Sigmoid colon (tissue), 7 donors: ENCODE measurements at places on chromosomes 7 and 10.

DNA sequence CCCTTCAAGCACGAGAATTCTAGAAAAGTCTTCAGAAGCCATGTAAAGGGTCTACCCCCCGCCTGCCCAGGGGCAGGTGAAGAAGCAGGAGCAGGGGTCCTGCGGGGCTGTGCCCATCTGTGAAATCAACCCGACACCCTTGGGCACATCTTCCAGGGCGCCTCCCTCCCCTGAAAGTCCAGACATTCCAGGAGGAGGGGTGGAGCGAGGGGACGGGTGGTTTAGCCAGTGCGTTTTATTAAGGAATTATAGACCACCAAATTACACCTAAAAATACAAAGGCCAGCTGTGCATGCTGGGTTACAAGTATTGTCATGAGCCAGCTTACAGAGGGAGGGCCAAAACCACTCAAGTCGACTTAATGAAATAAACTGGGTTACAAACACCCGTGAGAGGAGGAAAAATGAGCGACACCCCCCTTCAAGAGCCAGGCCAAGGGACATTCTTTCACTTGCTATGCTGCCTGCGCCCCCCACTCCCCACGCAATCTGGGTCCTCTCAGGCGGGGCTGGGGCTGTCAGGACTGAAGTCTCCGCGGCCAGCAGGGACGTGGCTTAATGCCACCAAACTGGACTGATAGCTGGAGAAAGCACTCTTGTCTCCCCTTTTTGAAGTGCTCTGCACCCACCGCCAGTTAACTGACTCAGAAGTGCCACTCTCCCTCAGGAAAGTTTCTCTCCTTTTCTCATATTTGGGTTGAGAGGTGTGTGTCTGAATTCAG is 360.3 kb downstream of the FRMD4A start:
- no peak for DNase-seq

DNA sequence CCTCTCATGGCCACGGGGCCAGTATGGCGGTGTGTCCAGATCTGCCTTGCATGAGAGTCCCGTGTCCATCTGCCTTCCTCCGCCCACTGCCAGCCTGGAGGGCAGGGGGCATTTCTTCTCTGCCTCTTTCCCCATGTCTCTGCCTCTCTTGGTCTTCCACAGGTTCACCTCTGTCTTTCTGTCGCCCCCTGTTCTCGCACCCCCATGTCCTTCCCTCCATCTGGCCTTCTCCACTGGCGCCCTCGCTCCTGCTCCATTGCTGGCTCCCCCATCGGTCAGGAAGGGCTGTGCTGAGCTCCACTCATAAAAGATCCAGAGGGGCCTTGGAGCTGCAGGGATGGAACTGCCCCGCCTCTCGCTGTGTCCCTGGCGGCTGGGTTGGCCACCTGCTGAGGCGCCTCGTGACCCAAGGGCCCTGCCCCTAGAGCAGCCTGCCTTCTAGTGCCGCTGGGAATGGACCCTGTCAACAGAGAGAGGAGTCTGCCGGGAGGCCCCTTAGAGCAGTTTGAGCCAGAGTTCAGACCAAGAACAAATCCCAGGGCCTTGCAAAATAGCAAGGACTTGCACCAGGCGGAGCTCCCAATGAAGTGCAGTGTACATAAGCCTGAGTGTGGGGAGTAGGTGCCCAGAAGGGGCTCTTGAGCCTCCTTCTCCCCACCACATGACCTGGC is 42.0 kb downstream of the GOLGA7B start:
- no peak for DNase-seq

DNA sequence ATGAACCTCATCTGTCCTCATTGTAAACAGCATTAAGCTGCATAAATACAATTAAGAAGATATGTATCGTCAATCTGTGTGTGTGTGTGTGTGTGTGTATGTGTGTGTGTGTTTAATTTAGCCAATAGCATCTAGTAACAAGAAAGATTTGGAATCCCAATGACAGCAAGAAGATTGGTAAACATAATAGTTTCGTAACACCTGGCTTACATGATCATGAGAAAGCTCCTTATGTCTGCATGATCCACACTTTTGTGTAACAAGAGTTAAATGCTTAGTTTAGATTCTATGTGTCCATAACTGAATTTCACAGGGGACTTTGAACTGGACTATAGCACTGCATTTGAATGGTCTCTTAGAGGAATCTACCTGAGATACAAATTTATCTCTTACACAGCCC is 191.0 kb upstream of the BET1 start:
- DNase-seq, result no peak

DNA sequence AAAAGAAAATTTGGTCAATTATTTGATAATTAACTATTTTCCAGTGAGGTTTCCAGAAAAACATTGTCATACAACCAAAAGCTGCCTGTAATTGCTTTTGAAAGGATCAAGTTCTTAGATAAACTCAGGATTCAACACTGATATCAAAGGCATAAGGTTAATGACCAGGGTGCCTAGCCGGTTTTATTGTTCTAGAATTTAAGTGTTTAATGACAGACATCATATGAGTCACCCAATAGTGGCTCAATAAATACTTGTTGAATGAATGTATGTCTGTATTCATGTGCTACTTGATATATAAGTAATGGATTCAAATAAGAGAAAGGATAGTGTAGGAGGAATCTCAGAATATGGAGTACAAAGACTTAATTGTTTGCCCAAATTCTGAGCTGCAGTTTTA is 196.1 kb upstream of the LRGUK start:
- DNase-seq, result no peak

GRCh38 chr7:98230746-98231471 is 19.7 kb downstream of the BHLHA15 start:
- DNase-seq, result no peak

DNA sequence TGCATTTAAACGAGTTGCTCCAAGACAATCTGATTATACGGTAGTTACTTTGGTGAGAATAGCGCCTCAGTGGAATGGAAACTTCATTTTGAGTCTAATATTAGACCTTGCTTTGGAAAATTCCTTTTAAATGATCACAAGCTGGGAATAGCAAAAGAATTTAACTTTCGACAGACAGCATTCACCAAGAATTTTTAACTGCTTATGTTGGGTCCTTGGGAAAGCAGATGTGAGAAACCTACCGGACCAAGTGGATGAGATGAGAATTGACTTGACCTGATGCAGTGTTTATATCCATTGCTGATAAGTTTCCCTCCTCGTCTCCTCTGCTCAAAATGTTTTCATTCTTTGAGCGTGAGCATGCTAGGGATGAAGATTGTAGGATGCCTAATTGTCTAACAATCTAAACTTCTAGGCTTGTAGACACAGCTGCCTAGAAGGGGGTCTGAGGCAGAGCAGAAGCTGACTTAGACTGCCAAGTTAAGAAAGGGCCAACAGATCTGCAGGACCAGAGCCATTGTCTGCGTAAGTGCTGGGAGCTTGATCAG is 126.9 kb downstream of the CNNM2 start:
- DNase-seq, result no peak
